ENCODE measurements at places on chromosomes 4 and X. TPM values are rescaled to one million over a fixed set of nuclear protein-coding genes. Genes with fewer than 3 reads are reported as not detected.

The PIM2 gene
- total RNA-seq = 359 TPM

The GIMD1 gene
- total RNA-seq = not detected

The PDHA2 gene
- total RNA-seq = not detected

The TADA2B gene
- total RNA-seq = 26.6 TPM

The MAGEH1 gene
- total RNA-seq = 16.1 TPM

The ZNF141 gene
- total RNA-seq = 22.1 TPM

The SERTM2 gene
- not detected for total RNA-seq

The ARHGAP10 gene
- total RNA-seq = 19.7 TPM

The PRDM8 gene
- 18.9 TPM for total RNA-seq

The CCDC158 gene
- not detected for total RNA-seq

The SPANXA1 gene
- not detected for total RNA-seq

The UGDH gene
- total RNA-seq = 18.8 TPM

The ADH1A gene
- total RNA-seq = not detected

The AFF2 gene
- total RNA-seq = 0.13 TPM

The PWWP3B gene
- not detected for total RNA-seq

The EMD gene
- total RNA-seq = 65.5 TPM

The GLRB gene
- not detected for total RNA-seq

The UBL4A gene
- 47.3 TPM for total RNA-seq

The AFM gene
- total RNA-seq = not detected

The FGD1 gene
- total RNA-seq = 0.08 TPM

Data from activated CD4-positive, alpha-beta memory T cell treated with anti-CD3 and anti-CD28 coated beads, Interleukin-2, amount 10 ng/mL, durations not matched to agents 7 days and 5 days (primary cell).